ENCODE measurements at places on chromosomes 2 and 18. TPM values are rescaled to one million over a fixed set of nuclear protein-coding genes. Genes with fewer than 3 reads are reported as not detected.

TCF23 gene
- 0.08 TPM for polyA plus RNA-seq

THADA gene
- polyA plus RNA-seq = 35.4 TPM

RFX8 gene
- polyA plus RNA-seq = 1.1 TPM

SF3B6 gene
- polyA plus RNA-seq = 126 TPM

C2orf80 gene
- not detected for polyA plus RNA-seq

TNFRSF11A gene
- 2.5 TPM for polyA plus RNA-seq

SOX11 gene
- 46.8 TPM for polyA plus RNA-seq

DNA sequence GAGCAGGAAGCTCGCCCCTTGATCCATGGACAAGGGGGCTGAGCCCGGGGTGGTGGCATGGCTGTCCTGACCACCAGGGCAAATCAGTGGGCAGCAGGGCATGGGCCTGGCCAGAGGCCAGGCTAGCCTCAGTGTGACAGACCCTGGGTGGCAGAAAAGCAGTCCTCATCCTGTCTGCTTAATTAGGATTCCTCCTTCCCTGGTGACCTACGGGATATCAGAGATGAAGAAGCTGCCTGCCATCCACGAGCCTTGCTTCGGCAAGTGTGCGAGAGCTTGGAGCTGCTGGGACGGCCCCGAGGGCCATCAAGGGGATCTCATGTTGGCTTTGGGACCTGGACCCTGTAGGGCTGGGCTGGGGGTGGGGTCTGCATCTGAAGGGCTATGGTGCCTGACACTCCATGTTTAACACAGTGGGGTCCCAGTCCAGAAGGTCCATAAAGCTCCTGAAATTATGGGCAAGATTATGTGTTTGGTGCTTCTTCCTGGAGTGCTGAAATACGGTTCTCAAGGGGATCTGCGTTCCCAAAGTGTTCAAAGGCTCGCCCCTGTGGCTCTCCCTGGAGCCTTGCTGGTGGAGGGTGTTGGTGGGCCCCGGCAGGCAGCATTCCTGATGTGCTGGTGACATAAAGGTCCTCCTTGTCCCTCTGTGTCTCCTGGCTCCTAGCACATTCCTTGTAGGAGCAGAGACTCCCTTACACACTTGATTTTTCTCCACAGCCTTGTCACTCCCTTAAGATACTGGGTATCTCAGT lies 52.6 kb downstream of the KCNIP3 start:
- no peak for DNase-seq

DNA sequence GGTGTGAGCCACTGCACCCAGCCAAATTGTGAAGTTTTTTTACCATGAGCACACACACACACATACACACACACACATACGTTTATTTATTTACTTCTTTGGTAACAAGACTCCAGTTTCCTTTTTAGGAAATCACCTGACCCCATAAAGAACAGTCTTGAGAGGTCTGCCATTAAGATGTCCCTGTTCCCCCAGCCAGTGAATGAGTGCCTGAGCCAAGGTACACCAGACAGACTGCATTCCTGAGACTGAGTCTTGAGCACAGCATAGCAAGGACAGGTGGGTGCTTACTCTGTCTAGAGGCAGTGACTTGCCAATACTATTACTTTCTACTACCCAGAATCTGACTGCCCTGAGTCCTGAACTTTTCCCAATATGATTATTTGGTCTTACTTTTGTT lies 167.2 kb upstream of the SATB2 start:
- no peak for DNase-seq

- DNase-seq = no peak
Measured at GRCh38 chr2:177314722-177315264, 50.3 kb upstream of the NFE2L2 start.

DNA sequence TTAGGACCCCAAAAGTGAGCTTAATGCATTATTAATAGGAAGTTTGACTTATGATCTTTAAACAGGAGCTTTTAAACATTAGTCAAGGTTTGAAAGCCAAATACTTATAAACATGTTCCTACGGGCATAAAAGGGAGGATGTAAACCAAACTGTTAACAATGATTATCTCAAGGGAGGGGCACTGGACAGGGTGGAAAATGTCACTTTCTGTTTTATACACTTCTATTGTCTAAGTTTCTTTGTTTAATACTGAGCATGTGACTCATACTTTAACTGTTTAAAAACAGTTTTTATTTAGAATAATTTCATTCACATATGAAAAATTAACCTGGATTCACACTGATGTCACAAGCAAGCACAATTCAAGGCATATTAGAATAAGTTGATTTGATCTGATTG lies 18.3 kb upstream of the ITGA6 start:
- DNase-seq = no peak

- DNase-seq = no peak
Measured at GRCh38 chr18:57834616-57835015, 31.5 kb upstream of the ATP8B1 start.

DNA sequence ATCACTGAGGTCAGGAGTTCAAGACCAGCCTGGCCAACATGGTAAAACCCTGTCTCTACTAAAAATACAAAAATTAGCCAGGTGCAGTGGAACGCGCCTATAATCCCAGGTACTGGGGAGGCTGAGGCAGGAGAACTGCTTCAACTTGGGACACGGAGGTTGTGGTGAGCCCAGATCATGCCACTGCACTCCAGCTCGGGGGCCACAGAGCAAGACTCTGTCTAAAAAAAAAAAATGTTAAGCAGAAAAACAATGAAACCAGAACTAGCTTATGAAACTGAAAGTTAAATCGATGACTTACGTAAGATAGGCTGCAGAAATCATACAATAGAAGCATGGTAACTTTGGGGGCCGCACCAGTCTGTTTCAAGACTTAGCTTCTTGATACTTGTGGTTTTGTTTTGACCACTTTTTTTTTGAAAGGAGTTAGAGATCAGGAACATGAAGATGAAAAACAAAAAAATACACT lies 6.2 kb upstream of the GPR155 start:
- DNase-seq = no peak

- no peak for DNase-seq
Measured at GRCh38 chr2:151097128-151097527, 164.5 kb downstream of the RBM43 start.

DNA sequence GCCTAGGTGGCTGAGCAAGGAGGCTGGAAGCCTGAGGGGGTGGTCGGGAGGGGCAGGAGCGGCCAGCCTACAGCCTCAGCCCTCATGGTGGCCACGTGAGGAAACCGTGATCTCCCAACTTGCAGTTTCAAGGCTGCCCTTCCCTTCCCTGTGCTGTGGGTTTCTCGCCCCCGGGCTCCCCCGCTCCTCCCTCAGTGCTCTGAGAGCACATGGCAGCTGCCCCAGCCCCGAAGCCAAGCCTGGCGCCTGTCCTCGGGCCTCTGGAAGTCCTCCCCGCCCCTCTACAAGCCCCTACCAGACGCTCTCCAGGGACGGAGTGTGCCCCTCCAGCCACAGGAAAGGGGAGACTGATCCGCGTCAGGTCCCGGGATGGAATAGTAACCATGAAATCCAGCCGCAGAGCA lies 586 bp upstream of the ANKRD23 start:
- DNase-seq = peak; percentile 61

- no peak for DNase-seq
Measured at GRCh38 chr2:150806336-150806735, 318.9 kb upstream of the RND3 start.

DNA sequence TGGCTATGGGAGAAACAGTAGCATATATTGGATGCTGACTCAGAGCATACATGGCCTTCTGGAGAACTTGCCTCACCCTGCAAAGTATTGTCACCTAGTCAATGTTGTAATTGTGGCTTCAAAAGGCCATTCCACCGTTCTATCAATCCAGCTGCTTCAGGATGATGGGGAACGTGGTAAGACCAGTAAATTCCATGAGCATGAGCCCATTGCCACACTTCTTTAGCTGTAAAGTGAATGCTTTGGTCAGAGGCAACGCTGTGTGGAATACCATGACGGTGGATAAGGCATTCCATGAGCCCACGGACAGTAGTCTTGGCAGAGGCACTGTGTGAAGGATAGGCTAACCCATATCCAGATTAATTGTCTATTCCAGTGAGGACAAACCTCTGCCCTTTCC lies 1300.1 kb upstream of the ACVR2A start:
- no peak for DNase-seq

DNA sequence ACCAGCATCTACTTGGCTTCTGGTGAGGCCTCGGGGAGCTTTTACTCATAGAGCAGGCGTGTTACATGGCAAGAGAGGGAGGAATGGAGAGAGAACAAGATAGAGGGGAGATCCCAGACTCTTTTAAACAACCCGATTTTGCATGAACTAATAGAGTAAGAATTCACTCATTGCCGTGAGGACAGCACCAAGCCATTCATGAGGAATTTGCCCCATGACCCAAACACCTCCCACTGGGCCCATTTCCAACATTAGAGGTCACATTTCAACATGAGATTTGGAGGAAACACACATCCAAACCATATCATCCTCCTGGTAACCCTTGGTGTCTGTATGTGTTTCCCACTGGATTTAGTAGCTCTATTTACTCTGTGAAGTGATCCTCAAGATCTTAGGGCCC lies 249.9 kb upstream of the SP5 start:
- DNase-seq = no peak

DNA sequence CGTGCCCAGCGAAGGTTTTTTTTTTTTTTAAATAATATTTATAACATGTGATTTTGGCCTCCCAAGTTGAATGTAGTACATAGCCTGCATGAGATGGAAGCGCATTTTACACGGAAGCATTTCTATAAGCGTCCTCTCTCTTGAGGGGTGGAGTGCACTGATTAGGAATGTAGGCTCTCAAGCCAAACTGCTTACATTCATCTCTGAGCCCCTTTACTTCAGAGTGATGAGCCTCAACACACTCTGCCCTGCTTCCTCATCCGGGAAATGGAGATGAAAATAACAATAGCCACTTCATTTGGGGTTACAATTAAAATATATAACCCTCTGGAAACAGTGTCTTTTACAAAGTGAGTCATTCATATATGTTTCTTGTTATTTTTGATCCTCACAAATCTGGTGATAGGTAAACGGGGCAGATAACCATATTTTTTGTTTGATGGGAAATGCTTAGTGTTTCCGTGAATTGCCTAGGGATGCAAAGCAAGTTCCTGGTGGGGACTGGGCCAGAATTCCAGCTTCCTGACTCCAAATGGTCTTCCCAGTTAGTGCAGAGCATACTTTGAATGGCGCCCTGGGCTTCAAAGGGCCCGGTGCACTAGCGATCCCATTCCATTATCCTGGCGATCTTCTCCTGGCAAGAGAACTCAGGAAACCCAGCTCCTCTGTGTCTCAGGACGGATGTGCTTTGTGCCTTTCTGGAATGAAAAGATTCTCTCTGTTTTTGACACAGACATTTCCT lies 124.3 kb downstream of the PIEZO2 start:
- DNase-seq = no peak

GRCh38 chr2:12333293-12333692 lies 383.4 kb upstream of the TRIB2 start:
- DNase-seq = no peak

- no peak for DNase-seq
Measured at GRCh38 chr2:56334622-56335021, 150.8 kb downstream of the CCDC85A start.
